ENCODE measurements at places on chromosomes 5 and 9. TPM values are rescaled to one million over a fixed set of nuclear protein-coding genes. Genes with fewer than 3 reads are reported as not detected.

Gene ROR2
- 28.4 TPM for total RNA-seq

Gene TLX3
- not detected for total RNA-seq

Gene SLC22A4
- total RNA-seq, result 2.5 TPM

Gene IQGAP2
- 15.0 TPM for total RNA-seq

Gene SH3RF2
- 4.5 TPM for total RNA-seq

Gene QRFP
- total RNA-seq, result not detected

Gene TSSK1B
- not detected for total RNA-seq

Gene STK32A
- total RNA-seq, result 0.95 TPM

Gene CXCL14
- total RNA-seq, result 52.6 TPM

Gene KIAA0825
- total RNA-seq, result 4.7 TPM

Gene TLR4
- 18.1 TPM for total RNA-seq

Gene RXFP3
- total RNA-seq, result not detected

Gene ADAMTS13
- 1.8 TPM for total RNA-seq

Gene SPAG8
- total RNA-seq, result 3.1 TPM

Gene IRX2
- 0.19 TPM for total RNA-seq

Gene IL5
- not detected for total RNA-seq

Gene PTPN3
- total RNA-seq, result 2.1 TPM

Gene DBH
- total RNA-seq, result not detected

Gene SETX
- total RNA-seq, result 45.2 TPM

Gene EDIL3
- 117 TPM for total RNA-seq

Gene DEPDC1B
- 0.67 TPM for total RNA-seq

Gene MSMP
- total RNA-seq, result 1.7 TPM

Gene MCIDAS
- total RNA-seq, result not detected

Gene FOXD4L4
- total RNA-seq, result 0.28 TPM

Gene NR5A1
- 0.14 TPM for total RNA-seq

Gene TUBB4B
- total RNA-seq, result 178 TPM

Gene SLC36A1
- total RNA-seq, result 15.6 TPM

Gene SLC6A7
- total RNA-seq, result 0.19 TPM

Gene ORM1
- 1.8 TPM for total RNA-seq

Gene CTSV
- not detected for total RNA-seq

Gene PCDHGC4
- total RNA-seq, result 2.0 TPM

Gene MLANA
- total RNA-seq, result not detected

Gene RAB3C
- 11.7 TPM for total RNA-seq

Gene FSD1L
- total RNA-seq, result 8.7 TPM

Gene TXNDC8
- not detected for total RNA-seq

Gene LPAR1
- 147 TPM for total RNA-seq

Gene ABCA1
- 32.9 TPM for total RNA-seq

Gene TMEM171
- total RNA-seq, result not detected

Gene ACTL7B
- total RNA-seq, result not detected

Gene SPATA31A3
- not detected for total RNA-seq

Gene CTNNA1
- total RNA-seq, result 439 TPM

Gene CSF2
- total RNA-seq, result not detected

Gene CMBL
- total RNA-seq, result 11.8 TPM

Gene BBLN
- total RNA-seq, result 49.1 TPM

Gene RANBP17
- total RNA-seq, result 24.3 TPM

Gene LCN15
- not detected for total RNA-seq

Gene NR3C1
- total RNA-seq, result 67.8 TPM

Gene IL13
- total RNA-seq, result 0.29 TPM

Gene DBN1
- 94.9 TPM for total RNA-seq

Gene TEK
- 18.0 TPM for total RNA-seq

All from posterior vena cava (tissue), 2 donors.